ENCODE measurements at places on chromosomes 1 and 21. TPM values are rescaled to one million over a fixed set of nuclear protein-coding genes. Genes with fewer than 3 reads are reported as not detected.
A peak's percentile ranks its signal among the peaks of the same experiment; 100 is the strongest.

GRCh38 chr21:29829564-29830275 lies 110.1 kb downstream of the GRIK1 start:
- no peaks in the 10 kb centered on the region for H3K36me3 ChIP-seq
- DNase-seq: peak; percentile 58
- no peak overlapping the region for H3K4me3 ChIP-seq
- no peaks in the 10 kb centered on the region for H3K27me3 ChIP-seq
- H3K4me1 ChIP-seq: peaks cover 26% of the 10 kb centered on the region
- H3K27ac ChIP-seq: no peak overlapping the region

- peaks cover 53% of the 10 kb centered on the region for H3K36me3 ChIP-seq
- H3K27ac ChIP-seq: no peak overlapping the region
- DNase-seq: no peak
- H3K27me3 ChIP-seq: no peaks in the 10 kb centered on the region
- H3K4me1 ChIP-seq: peaks cover 2% of the 10 kb centered on the region
Measured at GRCh38 chr1:27403065-27403726, 10.8 kb downstream of the GPR3 start.

DNA sequence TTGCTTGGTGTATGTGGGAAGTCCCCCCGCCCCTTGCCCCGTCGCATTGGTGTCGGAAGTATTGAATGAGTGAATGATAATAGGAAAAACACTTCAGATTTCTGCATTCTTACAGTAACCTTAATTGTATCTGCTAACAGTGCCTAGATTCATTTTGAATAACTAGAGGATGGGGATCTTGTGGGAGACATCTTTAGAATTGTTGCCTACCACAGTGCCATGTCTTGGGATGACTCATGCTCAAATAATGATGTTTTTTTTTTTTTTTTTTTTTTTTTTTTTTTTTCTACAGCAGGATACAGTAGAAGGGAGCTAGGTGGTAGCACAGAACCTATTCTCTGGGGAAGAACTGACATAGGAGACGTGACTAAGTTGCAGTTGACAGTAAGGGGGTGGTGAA lies 237.9 kb downstream of the USP25 start:
- H3K27ac ChIP-seq: no peak overlapping the region
- H3K36me3 ChIP-seq: no peaks in the 10 kb centered on the region
- DNase-seq: peak; percentile 12
- H3K4me1 ChIP-seq: peaks cover 7% of the 10 kb centered on the region
- no peaks in the 10 kb centered on the region for H3K27me3 ChIP-seq
- H3K4me3 ChIP-seq: no peak overlapping the region

GRCh38 chr1:170657275-170657853 lies 6.6 kb upstream of the PRRX1 start:
- H3K27me3 ChIP-seq: no peaks in the 10 kb centered on the region
- H3K4me1 ChIP-seq: no peaks in the 10 kb centered on the region
- peak; percentile 14 for DNase-seq
- no peaks in the 10 kb centered on the region for H3K36me3 ChIP-seq
- no peak overlapping the region for H3K4me3 ChIP-seq
- no peak overlapping the region for H3K27ac ChIP-seq

DNA sequence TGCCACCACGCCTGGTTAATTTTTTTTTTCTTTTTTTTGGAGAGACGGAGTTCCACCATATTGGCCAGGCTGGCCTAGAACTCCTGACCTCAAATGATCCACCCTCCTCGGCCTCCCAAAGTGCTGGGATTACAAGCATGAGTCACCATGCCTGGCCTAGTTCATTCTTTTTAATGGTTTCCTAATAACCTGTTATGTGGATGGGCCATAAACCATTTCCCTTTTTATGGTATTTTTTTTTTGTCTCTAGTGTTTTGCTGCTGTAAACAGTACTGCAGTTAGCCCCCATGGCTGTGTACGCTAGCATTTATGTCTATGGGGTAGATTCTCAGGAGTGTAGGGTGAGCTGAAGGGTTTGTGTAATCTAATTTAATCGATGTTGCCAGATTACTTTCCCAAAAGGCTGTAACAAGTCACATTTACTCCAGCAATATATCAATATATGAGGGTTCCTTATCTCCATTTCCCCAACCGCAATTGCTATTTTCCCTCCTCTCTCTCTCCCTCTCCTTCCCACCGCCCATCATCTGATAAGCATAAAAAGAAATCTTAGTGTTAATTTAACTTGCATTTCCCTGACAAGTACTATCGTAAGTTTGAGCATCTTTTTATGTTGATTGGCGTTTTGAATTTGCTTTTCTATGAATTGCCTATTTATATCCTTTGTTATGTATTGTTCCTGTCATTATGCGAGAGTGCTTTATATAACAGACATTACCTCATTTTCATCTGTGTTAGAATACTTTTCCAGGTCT lies 28.7 kb downstream of the RCSD1 start:
- H3K36me3 ChIP-seq: no peaks in the 10 kb centered on the region
- H3K4me1 ChIP-seq: peaks cover 48% of the 10 kb centered on the region
- peak overlapping the region; percentile 58 for H3K27ac ChIP-seq
- H3K27me3 ChIP-seq: no peaks in the 10 kb centered on the region
- no peak for DNase-seq

The ZBTB8B gene
- not detected for total RNA-seq

The TRAPPC10 gene
- 39.3 TPM for total RNA-seq
